ENCODE measurements at places on chromosomes 4 and X. TPM values are rescaled to one million over a fixed set of nuclear protein-coding genes. Genes with fewer than 3 reads are reported as not detected.

The ITGB1BP2 gene
- 1.5 TPM for total RNA-seq

- peak; percentile 11 for DNase-seq
Observed at GRCh38 chr4:77044461-77045150, 31.2 kb downstream of the CCNI start.

The RAB41 gene
- not detected for total RNA-seq

GRCh38 chrX:151151665-151152267 lies 24.6 kb upstream of the GPR50 start:
- DNase-seq = no peak

DNA sequence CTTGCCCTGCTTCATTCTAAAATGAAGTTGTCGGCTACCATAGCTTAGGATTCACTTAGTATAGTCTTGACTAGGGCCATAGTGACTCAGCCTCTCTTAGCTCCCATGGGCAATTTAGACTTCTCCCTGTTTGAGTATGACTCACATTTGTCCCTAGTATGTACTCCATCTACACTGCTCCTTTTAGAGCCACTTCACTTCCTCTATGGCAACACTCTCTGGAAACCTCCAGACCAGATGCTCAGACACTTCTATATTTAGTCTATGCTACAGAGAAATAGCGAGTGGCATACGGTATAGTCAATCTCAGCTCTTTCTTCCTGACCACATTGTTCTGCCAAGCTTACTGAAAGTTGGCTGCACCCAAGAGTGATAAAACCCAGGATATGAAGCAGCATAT lies 11.2 kb downstream of the MEPE start:
- no peak for DNase-seq

The GAGE2A gene
- not detected for total RNA-seq

- peak; percentile 87 for DNase-seq
Observed at GRCh38 chrX:137031517-137032340, 2.1 kb downstream of the GPR101 start.

DNA sequence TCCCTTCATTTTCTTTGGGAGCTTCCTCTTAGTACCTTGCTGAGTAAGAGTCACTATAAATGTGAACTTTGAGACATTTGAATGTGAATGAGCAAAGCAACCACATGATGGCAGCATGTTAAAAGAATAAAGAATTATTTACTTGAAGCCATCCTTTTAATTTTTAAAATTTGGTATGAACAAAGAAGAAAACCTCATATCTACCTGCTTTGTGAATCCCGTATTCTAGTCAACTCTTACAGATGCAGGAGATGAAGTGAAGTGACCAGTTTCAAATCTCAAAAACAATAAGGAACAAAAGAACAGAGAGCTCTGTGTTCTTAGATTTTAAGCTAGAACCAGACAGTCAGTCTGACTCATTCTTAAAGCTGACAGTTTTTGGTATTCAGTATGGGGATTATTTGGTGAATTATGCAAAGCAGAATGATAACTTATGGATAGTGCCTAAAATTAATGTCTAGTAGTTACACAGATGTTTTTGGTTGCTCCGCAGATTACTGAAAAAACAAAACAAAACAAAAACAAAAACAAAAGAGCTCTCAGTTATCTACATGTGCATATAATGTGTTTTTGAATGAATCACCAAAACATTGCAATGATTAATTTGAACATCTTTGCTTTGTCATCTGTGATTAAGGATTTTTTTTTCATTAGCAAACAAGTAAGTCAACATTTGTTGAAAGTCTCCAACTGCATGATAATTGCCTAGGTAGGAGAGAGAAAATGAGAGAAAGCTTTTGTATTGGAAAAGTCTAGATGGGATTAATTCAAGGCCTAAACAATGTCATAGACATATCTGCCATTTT lies 48.2 kb upstream of the H2AZ1 start:
- DNase-seq = peak; percentile 77

- no peak for DNase-seq
Observed at GRCh38 chr4:74197080-74197479, 39.2 kb downstream of the MTHFD2L start.

DNA sequence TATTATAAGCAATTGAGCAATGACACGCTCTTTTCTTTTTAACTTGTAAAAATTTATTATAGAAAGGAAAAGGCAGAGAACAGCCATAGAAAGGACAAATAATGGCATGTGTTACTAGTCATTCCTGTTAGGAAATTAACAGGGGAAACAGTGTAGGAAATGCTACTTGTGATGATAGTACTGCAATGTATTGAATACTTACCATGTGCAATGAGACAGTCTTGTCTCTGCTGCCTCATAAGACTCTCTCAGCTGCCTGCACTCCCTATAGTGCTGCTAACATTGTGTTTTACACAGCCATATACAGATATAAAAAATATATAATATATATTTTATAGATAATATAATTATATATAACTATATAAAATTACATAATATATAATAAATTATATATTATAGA lies 62.3 kb upstream of the SHOX start:
- DNase-seq = no peak

- no peak for DNase-seq
Observed at GRCh38 chrX:68947882-68948605, 119.2 kb downstream of the EFNB1 start.

GRCh38 chrX:10483191-10483831 lies 137.1 kb downstream of the MID1 start:
- no peak for DNase-seq

- DNase-seq = no peak
Observed at GRCh38 chr4:31234494-31234893, 514.3 kb downstream of the PCDH7 start.

GRCh38 chrX:109911046-109911445 lies 91.9 kb upstream of the TMEM164 start:
- no peak for DNase-seq

The SUPT20HL1 gene
- not detected for total RNA-seq

DNA sequence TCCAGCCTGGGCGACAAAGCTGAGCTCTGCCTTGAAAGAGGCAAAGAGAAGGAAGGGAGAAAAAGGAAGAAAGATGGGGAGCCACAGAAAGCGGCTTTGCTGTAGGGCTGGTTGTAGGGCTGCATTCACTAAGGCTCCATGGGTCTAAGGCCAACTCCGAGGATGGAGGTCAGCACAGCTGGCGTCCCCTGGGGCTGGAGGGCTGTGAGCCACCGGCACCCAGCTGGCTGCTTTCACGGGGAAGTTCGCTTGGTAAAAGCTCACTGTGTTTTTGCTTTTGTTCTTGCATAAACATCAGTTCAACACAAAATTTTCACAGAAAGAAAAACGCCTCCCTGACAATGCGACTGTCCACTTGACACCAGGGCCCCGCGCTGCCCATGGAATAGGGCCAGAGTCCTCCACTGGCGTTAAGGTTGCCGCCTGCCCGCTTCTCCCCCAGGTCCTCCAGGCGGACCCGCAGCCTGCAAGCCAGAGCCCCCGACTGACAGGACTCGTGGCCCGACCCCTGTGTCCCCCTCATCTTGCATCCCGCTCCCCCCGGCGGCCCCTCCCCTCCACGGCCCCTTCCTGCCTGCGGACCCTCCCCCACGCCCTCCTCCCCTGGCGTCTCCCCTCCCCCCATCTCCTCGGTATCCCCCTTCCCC lies 1.1 kb downstream of the RNF212 start:
- no peak for DNase-seq

The PDE6B gene
- total RNA-seq = not detected

DNA sequence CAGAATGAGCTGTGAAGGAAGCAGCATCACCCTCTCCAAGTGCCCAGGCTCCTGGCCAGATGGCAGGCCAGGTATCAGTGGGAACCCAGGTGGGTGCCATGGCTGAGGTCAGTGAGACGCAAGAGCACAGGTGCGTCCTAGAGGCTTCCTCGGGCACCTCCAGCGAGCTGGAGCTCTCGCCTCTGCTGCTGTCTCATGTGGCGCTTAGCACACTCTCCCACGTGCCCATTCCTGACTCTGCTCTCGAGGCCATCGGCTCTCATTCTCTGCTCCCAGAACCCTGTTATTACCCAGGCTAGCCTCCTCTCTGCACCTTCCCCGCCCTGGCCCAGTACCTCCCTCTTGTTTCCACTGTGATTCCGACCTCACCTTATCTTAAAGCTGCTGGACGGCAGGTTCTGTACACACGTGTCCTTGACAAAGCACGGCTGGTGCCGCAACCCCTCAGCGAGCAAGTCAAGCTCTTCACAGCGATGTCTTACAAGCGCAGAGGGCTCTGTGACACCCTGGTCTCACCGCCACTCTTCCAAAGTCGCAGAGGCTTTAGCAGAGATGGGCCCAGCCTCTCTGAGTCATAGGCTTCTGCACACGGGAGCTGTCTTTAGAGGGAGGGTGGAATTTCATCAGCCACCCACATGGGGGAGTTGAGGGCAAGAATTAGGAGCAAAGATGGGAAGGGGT lies 15.4 kb upstream of the MSANTD1 start:
- DNase-seq = peak; percentile 98

The GPC4 gene
- 8.3 TPM for total RNA-seq

GRCh38 chr4:630656-631055 lies 5.3 kb downstream of the PDE6B start:
- DNase-seq = peak; percentile 63

DNA sequence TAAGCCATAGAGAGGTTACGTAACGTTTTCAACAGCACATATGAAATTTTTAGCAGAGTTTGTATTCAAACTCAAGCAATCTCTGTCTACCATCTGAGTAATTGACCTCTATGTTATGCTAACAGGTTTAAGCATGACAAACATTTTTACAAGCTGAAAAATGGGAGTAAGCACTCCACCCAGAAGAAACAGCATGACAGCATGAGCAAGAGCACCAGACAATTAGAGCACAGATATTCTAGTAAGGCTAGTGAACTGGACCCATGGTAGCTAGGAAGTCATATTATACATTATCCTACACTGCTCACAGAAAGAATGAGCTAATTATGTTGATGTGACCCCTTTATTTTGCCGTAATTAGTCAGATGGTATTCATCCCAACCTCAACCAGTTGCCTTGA lies 200.5 kb downstream of the PABPC4L start:
- no peak for DNase-seq

DNA sequence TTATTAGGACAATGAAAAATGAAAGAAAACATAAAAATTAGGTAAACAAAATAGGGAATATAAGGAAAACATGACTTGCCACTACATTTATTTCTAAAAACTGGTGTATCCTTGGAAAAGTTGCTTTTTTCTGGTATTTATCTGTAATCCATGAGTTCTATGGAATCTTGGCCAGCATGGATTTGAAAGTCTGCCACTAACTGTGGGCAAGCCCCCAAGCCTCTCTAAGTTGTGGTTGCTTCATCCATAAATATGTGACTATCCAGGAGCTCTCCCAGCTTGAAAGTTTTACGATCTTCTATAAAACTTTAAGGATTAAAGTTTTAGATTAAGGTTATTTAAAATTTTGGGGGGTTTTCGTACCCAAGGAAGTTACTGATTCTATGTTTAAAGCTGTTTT lies 21.8 kb downstream of the RPS6KA3 start:
- no peak for DNase-seq

The SPP1 gene
- 16.2 TPM for total RNA-seq

The HSD17B10 gene
- 48.5 TPM for total RNA-seq

- DNase-seq = no peak
Observed at GRCh38 chr4:152508818-152509217, 27.1 kb downstream of the FBXW7 start.

DNA sequence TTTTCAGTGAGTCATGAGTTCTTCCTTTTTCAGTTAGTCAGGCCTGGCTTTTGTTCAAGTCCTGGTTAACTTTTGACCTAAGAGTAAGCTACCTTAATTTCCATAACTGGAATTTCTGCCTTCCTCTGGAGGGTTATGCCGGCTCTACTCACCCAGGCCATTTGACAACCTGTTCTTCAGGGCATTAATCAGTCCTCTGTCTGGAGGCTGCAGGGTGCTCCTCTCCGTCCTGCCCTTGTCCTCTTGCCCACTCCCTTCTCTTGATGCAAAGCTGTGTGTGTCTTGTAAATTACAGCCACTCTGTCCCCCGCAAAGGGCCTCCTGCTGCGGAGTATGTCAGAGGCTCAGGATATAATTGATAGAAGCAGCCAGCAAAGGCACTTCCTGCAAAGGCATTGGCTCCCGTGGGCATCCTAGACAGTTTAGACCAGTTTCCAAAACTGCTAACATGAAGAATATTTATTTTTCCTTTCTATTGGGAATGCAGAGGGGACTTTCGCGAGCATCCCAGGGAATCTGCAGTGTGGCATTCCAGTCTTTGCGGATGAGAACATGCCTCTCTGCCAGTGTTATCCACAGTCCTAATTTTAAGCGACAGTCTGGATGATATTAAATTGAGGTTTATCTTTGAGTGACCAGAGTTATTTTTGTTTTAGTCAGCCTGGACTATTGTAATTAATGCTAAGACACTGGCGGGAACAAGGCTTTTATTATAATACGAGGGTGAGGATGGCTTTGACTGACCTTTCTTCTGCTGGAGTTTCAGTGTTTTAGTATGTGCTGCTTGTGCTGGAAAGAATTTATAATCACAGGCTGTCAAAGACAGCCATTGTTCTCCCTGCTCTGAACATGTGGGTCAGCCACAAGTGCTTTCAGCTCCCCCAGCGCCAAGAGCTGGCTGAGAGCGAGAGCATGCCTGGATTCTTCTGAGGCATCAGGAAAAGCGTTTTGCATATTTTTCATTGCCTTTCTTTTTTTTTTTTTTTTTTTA lies 74.2 kb downstream of the LIMCH1 start:
- DNase-seq = no peak

GRCh38 chr4:170497112-170497511 lies 407.4 kb upstream of the AADAT start:
- DNase-seq = no peak

The CCDC120 gene
- total RNA-seq = 1.2 TPM

DNA sequence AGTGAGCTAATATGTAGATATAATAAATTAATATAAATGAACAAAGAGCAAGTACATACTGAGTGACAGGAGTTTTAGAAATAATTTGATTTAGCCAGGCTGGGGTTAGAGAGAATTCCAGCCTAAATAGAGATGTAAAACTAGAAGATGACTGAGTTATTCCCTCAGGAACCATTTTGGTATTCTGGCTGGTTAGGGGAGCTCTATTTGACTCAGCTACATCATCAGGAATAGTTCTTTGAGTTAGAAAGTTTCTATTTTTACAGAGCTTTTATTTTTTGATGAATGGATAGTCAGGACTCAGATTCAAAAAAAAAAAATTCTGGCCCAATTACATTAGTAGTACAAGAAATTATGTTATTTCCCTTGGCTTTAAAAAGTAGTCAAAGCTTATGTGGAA lies 180.4 kb upstream of the MID1 start:
- no peak for DNase-seq

All from osteoblast (primary cell).